Progenitor cell of endocrine pancreas (in vitro differentiated cells): ENCODE measurements at places on chromosomes 2 and 18.

DNA sequence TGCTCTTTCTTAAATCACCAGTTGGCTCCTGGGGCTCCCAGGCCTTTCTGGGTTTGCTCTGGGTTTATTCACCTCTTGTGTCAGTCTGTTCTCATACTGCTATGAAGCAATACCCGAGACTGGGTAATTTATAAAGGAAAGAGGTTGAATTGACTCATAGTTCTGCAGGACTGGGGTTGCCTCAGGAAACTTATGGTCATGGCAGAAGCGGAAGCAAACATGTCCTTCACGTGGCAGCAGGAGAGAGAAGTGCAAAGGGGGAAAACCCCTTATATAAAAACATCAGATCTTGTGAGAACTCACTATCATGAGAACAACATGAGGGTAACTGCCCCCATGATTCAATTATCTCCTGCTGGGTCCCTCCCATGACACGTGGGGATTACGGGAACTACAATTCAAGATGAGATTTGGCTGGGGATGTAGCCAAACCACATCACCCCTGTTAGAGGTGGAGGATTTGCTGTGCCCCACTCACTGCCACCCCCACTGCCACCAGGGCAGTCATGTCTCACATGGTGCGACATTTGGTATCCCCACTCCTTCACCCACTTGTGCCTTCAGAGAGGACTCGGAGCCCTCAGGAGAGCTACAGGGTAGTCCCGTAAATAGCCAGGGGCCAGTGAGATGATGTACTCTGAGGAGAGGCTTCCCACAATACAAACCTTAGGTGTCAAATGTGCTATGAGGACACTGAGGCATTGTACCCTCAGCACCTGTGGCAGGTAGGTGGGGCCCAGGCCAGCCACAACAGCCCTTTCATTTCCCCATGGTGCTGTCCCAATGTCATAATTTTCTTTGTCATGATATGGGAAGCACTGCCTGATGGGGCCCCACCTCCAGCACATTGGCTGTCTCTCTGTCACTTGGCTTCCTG, 35.7 kb downstream of the CDC42EP3 start:
- no peak for DNase-seq

DNA sequence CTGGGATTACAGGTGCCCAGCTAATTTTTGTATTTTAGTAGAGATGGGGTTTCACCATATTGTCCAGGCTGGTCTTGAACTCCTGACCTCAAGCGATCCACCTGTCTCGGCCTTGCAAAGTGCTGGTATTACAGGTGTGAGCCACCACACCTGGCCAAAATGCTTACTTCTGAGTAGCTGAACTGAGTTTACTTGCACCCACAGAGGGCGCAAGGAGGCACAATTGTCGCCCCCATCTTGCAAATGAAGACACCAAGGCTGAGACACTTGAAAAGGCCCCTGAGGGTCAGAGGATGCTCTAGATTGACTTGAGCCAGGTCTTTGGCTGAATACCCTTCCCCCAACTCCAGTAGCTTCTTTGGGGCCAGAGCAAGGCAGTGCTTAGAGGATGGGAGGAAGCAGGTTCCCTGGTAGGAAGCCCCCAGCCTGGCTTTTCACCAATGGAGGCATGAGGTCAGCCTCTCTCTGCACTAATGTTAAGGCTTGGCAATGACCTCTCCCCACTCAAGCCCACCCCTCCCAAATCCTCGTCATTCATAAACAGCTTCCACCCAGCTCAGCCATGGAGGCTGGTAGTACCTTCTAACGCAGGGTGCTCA, 14.5 kb upstream of the KIF1A start:
- no peak for DNase-seq

DNA sequence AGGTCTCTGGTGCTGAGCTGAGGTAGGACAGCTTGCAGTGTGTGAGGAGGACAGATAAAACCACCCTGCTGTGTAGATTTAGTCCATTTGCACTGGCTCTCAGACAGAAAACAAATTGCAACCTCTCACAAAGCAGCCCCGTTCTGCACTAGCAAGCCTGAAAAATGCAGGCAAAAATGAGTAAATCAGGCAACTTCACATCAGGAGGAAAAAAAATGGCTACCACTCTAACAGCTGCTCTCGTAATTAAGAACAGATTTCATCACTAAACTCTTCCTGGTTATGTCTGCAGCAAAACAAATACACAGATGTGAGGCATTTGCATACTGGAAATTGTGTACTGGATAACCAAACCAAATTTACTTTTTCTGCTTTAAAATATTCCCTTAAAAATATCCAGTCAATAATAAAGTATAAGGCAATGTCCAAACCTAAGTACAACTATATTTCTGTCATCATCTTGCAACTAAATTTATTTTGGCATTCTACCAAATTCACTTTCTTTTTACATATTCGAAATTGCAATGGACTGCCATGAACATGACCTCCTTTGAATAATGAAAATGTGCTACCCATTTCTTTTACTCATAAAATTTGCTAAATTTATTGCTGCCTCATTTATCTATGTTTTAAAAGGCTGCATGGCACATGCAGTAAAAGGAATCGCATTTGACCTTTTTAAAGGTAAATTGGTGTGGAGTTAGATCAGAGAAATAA, 157.4 kb downstream of the AFF3 start:
- no peak for DNase-seq

DNA sequence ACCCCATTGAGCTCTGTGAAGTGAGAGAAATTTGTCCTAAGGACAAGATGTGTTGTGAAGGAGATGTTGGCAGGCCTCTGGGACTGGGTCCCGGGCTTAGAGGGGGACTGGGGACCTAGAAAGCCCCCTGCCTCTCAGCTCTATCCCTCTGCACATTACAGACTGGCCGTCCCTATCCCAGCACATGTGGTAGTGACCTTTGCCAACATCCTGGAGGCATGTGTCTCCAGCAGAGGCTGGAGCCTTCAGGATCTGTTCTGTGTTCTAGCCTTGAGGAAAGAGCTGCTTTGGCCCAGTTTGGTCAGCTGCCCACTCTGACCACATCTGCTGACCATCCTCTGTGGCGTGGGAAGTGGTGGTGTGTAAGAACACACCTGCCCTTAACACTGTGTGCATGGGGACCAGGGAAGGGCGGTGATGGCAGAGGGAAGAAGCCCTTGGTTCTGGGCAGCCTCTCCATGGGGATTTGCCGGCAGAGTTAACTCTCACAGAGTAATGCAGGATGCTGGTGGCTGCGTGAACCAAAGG, 33.4 kb downstream of the NCK2 start:
- DNase-seq, result no peak

DNA sequence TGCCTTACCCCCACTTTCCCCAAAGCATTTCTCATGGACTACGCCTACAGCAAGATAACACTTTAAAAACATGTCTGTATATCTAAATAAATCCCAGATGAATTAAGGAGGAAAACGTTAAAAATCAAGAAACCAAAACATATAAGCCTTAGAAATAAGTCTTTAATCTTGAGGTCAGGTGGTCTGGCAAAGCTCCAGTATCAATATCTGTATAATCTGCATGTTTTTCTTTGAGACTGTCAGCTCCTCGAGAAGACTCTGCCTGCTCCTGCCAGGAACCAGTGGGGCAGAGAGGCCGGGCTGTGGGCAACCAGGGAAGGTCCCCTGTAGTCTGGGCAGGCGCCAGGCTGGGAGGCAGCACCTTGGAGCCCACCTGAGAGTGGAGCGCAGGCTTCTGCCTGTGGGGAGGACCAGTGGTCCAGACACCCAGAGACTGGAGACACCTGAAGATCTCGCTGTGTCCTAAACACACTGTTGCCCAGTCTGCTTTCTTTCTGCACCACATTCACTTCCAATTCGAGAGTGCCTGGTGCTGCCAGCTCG, 291.0 kb upstream of the SOX11 start:
- DNase-seq, result no peak

- no peak for DNase-seq
Observed at GRCh38 chr18:34345738-34346137, 121.0 kb upstream of the NOL4 start.

GRCh38 chr2:47402555-47402804, 476 bp upstream of the MSH2 start:
- no peak for DNase-seq

DNA sequence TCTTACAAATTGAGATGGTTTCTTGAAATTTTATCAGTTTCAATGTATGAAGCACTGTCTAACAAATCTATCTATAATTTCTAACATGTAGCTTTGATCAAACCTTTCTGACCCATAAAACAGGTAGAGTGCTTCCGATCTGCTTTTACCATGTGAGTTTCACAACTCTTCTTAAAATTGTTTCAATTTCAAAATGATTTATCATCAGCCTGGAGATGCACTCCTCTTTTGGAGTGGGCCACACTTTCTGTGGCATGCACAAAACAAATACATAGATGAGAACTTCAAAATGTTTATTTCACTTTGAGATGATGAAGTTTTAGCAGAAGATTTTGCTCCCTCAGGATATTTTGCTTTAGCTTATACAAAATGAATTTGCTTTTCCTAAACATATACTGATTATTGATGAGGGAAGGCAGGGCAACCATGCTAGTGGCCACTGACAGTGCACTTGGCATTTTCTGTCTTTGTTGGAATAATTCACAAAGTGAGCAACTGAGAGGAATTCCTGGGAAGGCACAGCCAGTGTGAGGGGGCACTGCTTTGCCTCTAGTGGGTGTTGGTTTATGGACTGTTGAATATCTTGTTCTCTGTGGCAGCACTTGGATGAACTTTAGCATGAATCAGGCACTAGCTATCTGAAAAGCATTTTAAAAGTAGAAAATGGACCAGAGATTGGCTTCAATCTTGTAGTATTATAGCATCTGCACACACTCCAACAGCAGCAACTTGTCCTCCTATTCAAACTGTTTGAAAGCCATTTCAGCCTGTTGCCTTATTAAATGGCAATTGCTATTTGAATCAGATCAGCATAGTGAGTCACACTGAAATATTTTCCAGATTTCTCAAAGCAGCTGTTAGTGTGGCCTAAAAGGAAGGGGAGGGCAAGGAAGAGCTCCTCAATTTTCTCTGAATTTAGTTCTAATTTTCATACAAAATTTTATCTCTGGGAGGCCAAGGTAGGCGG, 193.2 kb downstream of the CCDC85A start:
- DNase-seq, result no peak

GRCh38 chr2:233387667-233388528, 33.6 kb downstream of the DGKD start:
- no peak for DNase-seq

GRCh38 chr2:48888066-48888465, 132.5 kb upstream of the LHCGR start:
- DNase-seq, result no peak

DNA sequence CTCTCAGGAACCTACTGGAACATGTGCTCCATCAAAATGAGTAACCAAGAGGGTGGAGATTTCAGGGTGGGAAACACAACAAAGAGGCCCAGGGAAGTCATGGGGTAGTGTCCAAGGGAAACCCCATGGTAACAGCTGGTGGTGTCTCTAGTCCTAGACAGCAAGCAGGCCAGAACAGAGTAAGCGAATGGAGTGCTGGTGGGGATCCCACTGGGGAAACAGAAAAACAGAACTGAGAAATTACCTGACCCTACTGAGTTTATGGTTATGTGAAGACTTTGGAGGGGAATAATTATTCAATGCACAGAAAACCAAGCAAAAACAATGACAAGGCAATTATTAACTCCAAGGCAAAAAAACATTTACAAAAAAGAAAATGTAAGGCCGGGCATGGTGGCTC, 16.9 kb downstream of the ERCC3 start:
- DNase-seq, result no peak

DNA sequence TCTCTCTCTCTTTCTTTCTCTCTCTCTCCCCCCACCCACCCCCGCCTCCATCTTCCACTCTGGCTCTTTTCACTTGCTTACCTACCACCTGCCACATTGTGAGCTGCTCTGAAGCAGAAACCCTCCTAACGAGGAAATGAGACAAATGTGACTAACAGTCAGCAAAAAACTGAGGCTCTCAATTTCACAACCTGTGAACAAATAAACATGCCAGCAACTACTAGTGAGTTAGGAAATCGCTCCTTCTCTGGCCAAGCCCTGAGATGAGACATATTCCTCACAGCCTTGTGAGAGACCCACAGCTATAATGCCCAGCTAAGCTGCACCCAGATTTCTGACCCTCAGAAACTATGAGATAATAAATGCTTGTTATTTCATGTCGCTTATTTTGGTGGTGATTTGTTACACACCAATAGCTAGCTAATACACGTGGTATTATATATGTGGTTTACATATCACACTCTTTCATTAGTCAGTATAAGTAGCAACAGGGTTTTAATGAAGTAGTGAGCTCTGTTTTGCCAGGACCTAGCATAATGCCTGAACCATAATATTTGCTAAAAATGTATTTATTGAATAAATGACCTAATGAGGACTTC, 8.4 kb upstream of the ZNF521 start:
- DNase-seq, result no peak

- DNase-seq, result no peak
Observed at GRCh38 chr2:127228102-127228501, 8.0 kb upstream of the CYP27C1 start.

DNA sequence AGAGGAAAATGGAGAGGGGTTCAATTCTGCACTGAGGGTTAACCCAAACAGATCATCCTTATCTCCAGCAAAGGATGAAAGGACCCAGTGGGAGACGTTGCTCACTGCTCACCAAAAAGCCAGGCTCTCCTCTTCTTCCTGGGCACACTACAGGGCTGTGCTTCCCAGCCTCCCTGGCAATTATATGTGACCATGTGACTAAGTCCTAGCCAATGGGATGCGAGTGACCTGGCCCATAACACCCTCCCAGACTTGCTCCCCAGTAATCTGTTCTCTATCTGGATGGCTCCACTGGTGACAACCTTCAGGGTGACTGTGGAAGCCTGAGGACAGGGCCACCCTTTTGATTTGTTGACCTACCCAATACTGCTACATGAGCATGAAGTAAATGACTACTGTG, 10.9 kb upstream of the PRKCE start:
- no peak for DNase-seq

- no peak for DNase-seq
Observed at GRCh38 chr2:241252778-241253475, 62.5 kb downstream of the HDLBP start.

- DNase-seq, result no peak
Observed at GRCh38 chr2:238250896-238251295, 11.1 kb upstream of the HES6 start.

DNA sequence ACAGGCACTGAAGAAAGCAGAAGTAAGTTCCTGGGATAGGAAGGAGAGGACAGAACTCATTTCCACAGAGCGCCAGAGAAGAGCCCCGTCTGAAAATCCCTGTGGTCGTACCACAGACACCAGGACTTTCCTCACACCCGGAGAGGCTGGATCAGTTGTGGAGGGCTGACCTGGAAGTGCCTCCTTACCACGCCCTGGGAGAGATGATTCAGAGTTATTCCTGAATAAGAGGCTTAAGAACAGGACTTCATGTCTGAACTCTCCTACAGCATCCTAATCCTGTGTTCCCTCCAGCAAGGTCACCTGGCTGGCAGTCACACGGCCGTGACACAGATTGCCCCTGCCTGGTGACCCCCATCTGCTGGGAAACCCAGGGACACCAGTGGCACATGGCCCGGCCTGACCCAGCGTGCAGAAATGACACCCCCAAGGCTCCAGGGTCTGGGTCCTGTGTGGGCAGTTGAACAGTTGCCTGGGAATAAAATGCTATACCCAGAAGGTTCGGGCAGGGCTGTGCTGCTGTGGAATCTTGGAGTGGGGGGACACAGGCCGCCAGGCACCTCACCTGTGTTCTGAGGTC, 105.9 kb downstream of the PXDN start:
- no peak for DNase-seq

GRCh38 chr2:232486558-232487384, 863 bp downstream of the ECEL1 start:
- no peak for DNase-seq

GRCh38 chr2:160264308-160264707, 64.2 kb upstream of the ITGB6 start:
- no peak for DNase-seq
